ENCODE measurements at places on chromosomes 3 and 15.

- no peak for DNase-seq
Measured at GRCh38 chr3:5169807-5170206, 17.7 kb upstream of the EDEM1 start.

GRCh38 chr3:7074217-7074616 lies 213.3 kb downstream of the GRM7 start:
- no peak for DNase-seq

- DNase-seq: no peak
Measured at GRCh38 chr3:13653631-13654279, 104.8 kb downstream of the FBLN2 start.

DNA sequence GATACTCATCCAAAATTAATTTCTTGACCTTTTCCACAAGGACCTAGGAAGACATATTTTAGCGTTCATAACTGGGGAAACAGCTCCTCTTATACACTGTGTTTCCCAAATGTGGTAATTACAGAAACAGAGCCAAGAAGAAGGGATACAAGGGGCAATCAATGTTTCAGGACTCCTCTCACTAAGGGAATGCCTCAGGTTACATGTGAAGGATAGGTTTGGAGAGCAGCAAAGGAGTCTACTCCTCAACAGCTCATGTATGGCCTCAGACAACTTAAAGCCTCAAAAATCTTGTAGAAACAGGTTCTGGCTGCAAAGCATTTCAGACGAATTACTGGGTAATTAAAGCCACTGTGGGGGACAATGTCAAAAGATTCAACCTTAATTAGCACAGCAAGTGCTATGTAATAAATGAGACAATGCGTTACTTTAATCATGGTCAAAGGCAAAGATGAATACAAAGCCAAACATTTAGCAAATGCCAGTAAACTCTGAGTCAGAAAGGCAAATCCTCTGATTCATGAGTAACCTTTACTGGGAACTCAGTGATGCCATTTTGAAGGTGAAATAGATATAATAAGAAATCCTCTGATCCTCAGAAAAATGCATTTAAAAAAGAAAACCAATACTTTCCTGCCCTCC lies 1111.2 kb downstream of the TUSC7 start:
- no peak for DNase-seq

DNA sequence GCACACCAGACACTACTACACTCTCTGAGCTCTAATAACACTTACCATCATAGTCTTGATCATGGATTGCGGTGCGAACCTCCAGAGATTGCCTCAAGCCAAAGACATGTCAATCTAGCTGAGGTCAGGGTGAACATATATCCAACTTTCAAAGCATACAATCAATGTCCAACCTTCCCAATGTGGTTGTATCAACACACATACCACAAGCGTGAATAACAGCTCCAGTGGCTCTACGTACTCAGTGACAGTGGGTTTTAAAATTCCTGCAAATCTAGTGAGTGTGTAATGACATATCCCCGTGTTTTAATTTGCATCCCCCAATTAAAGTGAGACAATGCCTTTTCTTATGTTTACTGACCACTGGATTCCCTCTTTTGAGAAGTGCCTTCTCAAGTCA lies 29.6 kb downstream of the SFMBT1 start:
- DNase-seq: no peak

GRCh38 chr3:111919370-111920065 lies 59.3 kb upstream of the ABHD10 start:
- DNase-seq: no peak

DNA sequence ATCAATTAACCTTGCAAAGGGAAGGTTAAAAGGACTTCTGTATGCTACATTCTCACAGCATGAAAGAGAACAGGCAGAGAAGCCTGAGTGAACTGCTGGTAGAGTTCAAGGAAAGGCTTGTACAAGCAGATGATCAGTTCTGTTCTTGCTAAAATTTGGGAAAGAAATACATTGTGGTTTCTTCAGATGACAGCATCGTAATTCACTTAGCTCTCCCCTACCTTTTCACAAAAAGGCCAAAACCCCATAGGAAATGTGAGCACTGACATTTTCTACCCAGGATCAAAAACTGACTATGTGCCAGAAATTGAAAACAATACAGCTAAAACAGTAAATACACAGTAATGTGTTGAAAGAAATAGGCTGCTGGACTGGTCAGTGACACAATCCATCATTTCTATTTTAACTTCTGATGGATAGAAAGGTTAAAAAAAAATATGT lies 216.4 kb downstream of the DPH6 start:
- no peak for DNase-seq

GRCh38 chr15:92971081-92971480 lies 71.0 kb downstream of the CHD2 start:
- DNase-seq: no peak

- no peak for DNase-seq
Measured at GRCh38 chr15:25374143-25374542, 64.7 kb downstream of the UBE3A start.

- DNase-seq: no peak
Measured at GRCh38 chr15:25728816-25729215, 134.3 kb downstream of the ATP10A start.

- DNase-seq: no peak
Measured at GRCh38 chr3:19029837-19030521, 118.3 kb upstream of the KCNH8 start.

- DNase-seq: peak; percentile 22
Measured at GRCh38 chr3:88031642-88032077, 27.1 kb downstream of the CGGBP1 start.

Data from memory B cell (primary cell).